ENCODE measurements at places on chromosomes 16 and 17.
A peak's percentile ranks its signal among the peaks of the same experiment; 100 is the strongest.

GRCh38 chr16:31507617-31507928 lies 618 bp downstream of the RUSF1 start:
- DNase-seq = no peak

DNA sequence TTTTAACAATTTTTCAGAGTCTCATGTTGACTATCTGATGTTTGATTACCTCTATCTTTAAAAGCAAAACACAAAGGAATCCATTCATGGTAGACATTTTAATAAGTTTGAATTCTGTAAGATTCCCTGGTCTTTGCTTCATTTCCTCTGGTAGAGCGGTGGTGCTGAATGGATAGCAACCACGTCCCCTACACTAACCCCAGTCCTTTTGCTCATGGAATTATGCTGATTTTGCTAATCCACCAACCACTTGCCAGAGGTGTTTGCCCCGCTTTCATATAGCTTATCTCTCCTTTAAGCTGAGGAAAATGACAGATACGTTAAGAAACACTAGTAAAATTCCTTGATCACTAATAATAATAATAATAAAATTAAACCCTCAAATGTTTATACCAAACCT lies 9.5 kb downstream of the KCNJ16 start:
- DNase-seq = no peak

- DNase-seq = no peak
Measured at GRCh38 chr17:32673964-32674363, 187.2 kb downstream of the CDK5R1 start.

- no peak for DNase-seq
Measured at GRCh38 chr17:72034000-72034399, 86.8 kb upstream of the SOX9 start.

GRCh38 chr16:66001432-66001831 lies 365.1 kb upstream of the CDH5 start:
- no peak for DNase-seq

GRCh38 chr17:73311428-73311780 lies 397 bp downstream of the CDC42EP4 start:
- DNase-seq = no peak

GRCh38 chr17:44556832-44557606 lies at the start of gene FZD2:
Gene FZD2, plus strand, starts transcription at chr17:44557484. Its CDS starts 205 bp downstream, at chr17:44557689.
- peak; percentile 74 for DNase-seq

- DNase-seq = no peak
Measured at GRCh38 chr17:28090551-28090950, 48.1 kb downstream of the NLK start.

GRCh38 chr17:33494151-33494550 lies 201.1 kb upstream of the ASIC2 start:
- no peak for DNase-seq

DNA sequence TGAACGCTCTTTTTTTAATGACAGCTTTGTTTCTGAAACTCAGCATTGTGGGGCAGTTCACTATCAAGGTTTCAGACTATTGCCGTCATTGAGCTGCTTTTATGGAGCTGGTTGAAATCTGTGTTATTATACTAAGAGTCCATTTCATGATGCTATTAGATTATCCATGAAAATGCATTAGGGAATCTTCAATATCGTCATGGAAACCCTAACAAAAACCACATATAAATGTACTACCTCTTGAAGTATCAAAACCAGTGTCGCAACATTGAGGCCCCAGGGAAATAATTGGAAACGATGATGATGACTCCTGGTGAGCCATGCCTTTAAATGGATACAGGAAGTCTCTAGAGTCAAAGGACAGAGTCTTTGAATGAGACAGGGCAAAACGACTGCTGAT lies 231.6 kb upstream of the CPHXL start:
- no peak for DNase-seq

DNA sequence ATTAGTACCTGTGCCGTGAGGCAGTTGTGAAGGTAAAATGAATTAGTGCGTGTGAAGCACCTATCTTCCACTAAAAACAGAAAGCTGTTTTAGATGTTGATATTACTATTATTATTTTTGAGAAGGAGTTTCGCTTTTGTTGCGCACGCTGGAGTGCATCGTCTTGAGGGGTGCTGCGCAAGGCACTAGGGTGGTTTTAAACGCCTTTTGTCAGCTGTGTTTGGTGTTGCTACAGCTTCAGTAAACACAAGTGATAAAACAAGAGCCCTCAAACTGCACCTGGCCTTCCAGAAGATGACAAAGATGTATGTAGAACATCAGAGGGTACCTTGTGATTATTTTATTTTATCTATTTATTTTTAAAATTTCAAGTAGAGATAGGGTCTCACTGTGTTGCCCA lies 38.2 kb downstream of the PLCG2 start:
- no peak for DNase-seq

GRCh38 chr17:45756266-45756991 lies 27.7 kb upstream of the CRHR1 start:
- DNase-seq = no peak

GRCh38 chr16:21611556-21612384 lies 12.4 kb downstream of the METTL9 start:
- DNase-seq = no peak

DNA sequence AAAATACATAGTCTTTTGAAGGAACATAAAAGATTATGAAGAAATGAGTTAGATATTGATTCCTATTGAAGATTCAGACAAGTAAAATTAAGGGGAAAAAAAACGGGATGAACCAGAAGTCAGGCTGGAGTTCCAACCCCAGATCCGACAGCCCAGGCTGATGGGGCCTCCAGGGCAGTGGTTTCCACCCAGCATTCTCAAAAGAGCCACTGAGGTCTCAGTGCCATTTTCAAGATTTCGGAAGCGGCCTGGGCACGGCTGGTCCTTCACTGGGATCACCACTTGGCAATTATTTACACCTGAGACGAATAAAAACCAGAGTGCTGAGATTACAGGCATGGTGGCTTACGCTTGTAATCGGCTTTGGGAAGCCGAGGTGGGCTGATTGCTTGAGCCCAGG lies 9.5 kb downstream of the STH start:
- DNase-seq = no peak

DNA sequence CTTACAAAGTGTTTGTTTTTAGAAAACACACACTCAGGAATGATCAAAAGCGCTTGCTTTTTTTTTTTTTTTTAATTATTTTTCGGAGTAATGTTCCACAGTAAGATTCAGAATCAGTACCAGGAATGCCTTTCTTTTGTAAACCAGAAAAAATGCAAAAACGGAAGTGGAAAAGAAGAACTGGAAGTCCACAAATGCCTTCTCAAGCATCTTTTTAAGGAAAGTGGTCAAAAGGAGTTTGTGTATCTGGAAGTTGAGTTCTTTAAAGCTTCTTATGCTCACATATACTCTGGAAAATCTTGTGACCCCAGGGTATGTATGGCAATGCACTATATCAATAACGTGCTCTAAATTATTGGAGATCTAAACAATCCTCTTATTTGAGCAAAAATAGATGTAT lies 126.0 kb downstream of the ABCA8 start:
- peak; percentile 13 for DNase-seq

DNA sequence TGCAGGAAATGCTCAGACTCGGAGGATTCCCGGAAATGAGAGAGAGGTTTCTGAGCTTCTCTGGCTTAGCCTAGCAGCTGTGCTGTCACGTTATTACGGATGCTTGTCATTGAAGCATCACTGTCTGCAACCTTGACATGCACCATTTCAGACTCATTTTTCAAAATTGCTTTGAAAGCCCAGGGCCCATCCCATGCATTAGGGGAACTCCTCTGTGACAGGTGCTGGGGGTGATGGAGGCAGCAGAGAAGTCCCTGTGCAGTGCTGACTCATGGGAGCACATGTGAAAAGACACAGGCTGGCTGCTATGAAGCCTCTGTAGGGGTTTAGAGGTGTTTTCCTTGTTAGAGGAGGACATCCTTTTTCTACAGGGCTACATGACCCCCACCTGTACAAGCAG lies 214.0 kb upstream of the MPHOSPH6 start:
- DNase-seq = no peak

- DNase-seq = no peak
Measured at GRCh38 chr16:57865746-57866528, 63.6 kb upstream of the KIFC3 start.

- no peak for DNase-seq
Measured at GRCh38 chr17:66517336-66518009, 215.1 kb downstream of the PRKCA start.

- no peak for DNase-seq
Measured at GRCh38 chr16:10100829-10101228, 81.4 kb downstream of the GRIN2A start.

DNA sequence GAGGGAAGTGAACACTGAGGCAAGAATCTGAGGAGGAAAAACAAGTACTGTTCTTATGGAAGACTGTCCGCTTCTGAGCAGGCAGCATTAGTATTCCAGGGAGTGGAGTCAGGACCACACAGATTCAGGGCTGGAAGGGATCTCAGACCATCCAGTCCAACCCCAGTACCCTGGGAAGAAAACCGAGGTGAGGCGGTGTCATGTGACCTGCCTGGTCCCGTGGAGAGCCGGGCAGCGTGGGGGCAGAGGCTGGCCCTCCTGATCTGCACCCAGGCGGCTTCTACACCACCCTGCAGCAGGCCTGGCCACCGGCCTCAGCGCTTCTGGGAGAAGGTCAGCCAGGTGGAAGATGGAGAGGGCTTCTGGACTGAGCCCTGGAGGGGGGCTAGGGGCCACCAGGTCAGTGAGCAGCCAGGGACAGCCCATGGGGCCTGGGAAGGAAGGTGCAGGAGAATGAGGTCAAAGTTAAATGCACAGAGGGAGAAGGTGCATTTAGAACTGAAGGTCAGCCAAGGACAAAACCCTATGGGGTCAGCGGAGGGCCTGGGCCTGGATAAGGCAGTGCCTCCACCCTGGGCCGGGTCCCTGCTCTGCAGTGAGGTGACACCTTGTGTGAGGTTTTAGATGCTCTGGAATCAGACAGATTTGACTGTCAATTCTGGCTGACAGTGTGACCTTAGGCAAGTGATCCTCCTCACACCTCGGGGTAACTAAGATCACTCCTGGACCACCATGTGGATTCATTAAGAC lies 45.9 kb downstream of the VAC14 start:
- peak; percentile 68 for DNase-seq

DNA sequence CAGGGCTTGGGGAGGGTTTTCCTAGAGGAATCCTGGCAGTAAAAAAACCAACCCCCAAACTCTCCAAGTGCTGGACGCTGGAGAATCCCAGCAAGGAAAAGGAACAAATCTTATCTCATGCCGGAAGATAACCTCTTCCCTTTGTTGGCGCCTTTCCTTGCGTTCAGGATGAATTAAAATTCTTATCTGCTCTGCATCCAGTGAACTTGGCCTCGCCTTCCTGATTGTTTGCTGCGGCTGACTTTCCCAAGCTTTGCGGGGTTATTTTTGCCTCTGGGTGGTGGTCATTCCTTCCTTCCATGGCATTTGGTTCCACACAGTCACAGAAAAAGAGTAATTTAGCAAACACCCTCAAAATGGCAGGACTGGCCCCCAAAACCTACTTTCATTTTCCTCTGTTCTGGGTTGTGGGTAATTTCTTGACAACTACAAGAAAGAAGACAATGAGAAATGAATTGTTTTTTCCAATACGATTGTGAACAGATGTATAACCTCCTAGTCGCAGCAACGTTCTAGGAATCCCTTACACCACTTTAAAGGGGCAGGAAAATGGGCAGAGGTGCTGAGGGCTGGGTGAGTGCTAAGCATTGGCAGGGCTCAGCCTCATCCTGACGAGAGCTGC lies 77.8 kb downstream of the MRC2 start:
- no peak for DNase-seq

GRCh38 chr17:48011405-48012150 lies 26.0 kb downstream of the COPZ2 start:
- DNase-seq = no peak

- peak; percentile 54 for DNase-seq
Measured at GRCh38 chr16:81618661-81619060, 160.4 kb upstream of the PLCG2 start.

GRCh38 chr17:34865716-34866115 lies 95.5 kb downstream of the CCT6B start:
- DNase-seq = no peak

DNA sequence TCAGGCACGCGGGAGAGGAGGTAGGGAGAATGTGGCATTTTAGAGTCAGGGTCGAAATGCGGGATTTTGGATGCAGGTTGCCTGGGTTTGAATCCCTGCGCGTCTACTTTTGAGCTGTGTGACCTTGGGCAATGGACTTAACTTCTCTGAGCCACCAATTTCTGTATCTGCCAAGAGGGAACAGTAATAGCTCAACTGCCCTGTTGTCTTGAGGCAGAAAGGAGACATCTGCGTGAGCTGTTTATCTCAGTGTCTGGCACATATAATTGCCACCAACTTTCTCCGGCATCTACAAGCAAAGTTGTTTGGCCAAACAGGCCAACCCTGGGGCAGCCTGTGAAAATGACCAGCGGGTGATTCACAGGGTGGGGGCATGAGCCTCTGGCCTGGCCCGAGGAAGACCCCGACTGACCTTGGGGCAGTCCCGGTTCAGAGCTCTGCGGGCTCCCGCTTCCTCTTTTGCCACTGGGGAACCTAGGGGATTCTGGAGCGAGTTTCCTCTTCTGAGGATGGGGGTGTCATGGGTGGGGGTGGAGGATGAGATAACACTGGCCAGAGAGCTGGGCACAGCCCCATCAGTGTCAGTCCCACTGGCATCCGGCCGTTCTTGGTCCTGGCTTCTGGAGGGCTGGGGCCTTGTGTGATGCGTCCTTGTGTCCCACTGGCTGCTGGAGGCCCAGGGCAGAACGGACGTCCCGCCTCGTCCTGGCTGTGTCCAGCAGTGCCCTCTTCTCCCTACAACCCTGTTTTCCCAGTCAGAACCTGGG lies 1.3 kb downstream of the SNN start:
- DNase-seq = no peak

DNA sequence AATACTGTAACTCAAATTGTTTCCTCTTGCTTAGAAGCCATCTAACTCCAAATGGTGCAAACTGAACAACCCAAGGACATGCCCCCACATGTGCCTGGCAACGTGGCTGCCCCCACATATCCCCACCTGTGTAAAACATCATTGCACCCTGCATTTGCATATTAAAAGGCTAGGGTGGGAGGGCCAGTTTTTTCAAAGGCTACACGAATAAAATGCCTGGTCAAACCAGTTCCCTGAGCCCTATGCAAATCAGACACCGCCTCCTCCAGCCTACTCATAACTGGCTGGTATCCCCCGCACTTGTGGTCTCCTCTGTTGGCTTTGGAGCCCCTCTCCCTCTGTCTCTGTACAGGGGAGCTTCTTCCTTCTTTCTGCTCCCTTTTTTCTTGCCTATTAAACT lies 26.7 kb downstream of the C16orf54 start:
- no peak for DNase-seq

DNA sequence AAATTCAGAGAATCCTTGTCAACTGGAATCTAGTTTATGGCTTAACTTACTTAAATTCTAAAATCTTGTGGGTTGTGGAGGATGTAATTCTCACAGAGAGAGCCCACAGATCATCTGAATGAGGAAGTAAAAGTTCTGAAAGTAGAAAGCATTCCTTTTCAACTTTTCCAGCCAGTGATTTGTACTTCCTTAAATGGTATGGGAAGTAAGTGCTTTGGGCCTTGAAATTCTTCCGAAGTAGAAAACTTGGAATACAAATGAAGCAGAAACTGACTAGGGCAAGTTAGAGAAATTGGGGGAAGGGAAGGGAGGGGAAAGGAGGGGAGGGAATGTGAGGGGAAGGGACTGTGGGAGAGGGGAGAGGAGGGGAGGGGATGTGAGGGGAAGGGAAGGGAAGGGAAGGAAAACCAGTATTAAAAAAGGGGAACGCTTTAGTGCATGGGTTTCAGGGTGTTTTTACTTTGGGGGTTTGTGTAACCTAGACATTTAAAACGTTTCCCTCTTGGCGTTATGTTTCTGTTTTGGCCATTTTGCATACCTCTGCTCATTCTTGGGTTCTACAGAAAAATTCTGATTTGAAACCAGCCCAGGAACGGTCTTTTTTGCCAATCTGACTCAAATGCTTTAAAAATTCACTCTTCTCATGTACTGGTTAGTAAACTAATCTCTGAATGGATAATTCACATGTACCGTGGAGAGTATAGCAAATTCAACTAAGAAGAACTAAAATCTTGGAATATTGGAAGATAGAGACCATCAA lies 15.5 kb upstream of the SNTB2 start:
- peak; percentile 17 for DNase-seq

Measured in midbrain (tissue), 1 donor.